ENCODE measurements at places on chromosomes 5 and 9.

DNA sequence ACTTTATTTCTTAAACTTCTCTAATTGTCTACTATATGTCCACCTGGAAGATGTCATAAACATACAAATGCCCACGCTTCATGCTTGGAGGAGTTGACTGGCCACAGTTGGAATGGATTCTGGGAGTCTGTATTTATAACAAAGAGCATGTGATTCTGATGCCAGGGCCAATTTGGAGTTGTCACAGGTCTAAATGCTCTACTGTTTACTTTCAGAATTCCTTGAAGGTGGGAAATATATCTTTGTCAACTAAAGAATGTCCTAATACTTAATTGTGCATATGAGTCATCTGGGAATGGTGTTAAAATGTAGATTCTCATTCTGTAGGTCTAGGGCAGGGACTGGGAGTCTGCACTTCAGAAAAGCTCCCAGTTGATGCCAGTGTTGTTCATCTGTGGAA, 196.1 kb downstream of the ANXA1 start:
- no peak for DNase-seq

- DNase-seq: no peak
Measured at GRCh38 chr5:82806513-82806912, 270.7 kb downstream of the TMEM167A start.

DNA sequence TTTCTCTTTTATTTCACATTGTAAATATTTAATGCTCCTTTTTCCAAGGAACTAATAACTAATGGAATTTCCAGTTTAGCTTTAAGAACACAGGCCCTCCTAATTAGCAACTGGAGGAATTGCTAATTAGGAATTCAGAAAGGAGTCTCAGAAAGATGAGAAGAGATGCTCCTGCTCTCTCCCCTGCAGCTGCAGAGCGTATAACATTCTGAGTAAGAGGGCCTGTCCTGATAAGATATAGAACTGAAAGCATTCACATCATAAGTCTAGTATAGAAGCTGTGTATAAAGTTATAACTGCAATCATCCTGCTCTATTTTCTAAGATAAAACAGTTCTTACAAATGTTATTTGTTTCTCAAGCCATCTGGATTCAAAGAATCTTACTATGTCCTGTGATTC, 83.2 kb downstream of the DTWD2 start:
- no peak for DNase-seq

DNA sequence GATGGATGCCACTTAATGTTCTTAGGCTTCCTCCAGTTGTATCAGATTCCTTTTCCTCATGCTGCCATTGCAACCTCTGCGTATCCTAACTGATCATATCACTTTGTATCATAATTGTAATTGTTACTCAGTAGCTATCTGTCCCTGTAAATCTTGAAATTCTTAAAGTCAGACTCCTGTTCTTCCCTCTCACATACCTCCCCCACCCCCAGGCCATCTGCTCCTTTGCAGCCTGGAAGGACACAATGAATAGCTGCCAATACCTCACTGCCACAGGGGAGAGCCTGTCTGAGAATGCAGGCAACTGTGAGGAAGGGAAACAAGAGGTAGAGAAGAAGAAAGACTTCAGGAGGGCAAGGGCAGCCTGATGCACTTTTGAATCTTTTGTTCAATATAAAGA, 228.5 kb downstream of the ENC1 start:
- no peak for DNase-seq

DNA sequence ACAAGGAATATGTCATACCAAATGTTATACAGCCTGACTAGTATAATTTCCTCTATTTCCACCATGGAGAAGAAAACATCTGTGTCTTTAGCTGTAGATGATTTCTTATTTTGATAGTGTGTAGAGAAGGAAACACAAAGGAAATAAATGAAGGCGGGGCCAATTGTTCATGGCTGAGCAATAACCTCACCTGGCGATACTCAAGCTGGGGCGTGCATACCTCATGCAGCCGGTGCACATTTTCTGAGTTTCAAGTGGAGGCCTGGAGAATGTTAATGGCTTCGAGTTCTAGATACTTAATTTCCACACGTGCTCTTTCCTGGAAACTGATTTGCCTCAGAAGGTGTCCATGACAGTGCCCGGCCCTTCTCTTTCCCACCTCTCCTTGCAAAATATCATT, 127.4 kb upstream of the TAF11L2 start:
- DNase-seq: no peak

- no peak for DNase-seq
Measured at GRCh38 chr5:40555886-40556285, 123.8 kb upstream of the PTGER4 start.

GRCh38 chr5:8053270-8053669, 184.3 kb downstream of the MTRR start:
- no peak for DNase-seq

DNA sequence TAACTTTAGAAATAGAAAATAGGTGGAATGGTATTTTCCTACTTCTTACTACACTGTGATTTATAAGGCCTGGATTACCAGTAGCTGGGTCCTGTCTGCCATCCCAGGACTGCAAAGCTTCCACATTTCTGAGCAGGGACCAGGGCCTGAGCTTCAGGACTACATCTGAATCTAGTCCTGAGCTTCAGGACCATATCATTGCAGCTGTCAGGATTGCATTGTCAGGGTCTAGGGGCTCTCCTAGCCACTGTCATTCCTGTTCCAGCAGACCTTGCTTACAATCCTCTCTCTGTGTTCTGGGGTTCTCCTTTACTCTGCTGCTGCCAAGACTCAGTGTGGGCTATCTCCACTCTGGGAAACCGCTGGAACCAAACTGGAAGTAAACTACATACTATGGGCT, 16.3 kb downstream of the RAB3C start:
- no peak for DNase-seq

- DNase-seq: no peak
Measured at GRCh38 chr9:128222026-128222425, 18.8 kb downstream of the DNM1 start.

GRCh38 chr5:6483880-6484382, 35.3 kb downstream of the UBE2QL1 start:
- DNase-seq: no peak

GRCh38 chr5:79886925-79887655, 104.0 kb downstream of the MTX3 start:
- no peak for DNase-seq

GRCh38 chr5:40601198-40601868, 78.4 kb upstream of the PTGER4 start:
- DNase-seq: no peak

- DNase-seq: peak; percentile 60
Measured at GRCh38 chr9:134325813-134326723, at the start of gene RXRA. RXRA (plus strand) TSS chr9:134326455; CDS start chr9:134326632, 177 bp downstream.

- no peak for DNase-seq
Measured at GRCh38 chr9:2874001-2874750, 30.3 kb upstream of the PUM3 start.

DNA sequence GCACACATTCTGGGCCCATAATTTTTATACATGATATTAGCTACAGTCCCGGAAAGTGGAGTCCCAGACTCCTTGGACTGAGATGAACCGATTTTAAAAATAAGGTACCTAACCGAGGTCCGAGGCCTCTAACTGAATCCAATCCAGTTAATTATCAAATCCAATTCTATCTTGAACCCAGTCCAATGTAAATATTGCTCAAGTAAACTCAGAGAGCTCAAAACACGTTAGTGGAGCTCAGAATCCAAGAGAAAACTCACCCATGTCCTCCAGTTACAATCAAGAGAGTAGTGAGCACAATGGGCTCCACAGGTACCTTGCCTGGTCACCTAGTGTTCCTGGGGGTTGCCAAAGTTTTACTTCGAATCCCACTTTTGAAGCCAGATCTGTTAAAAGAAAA, 37.9 kb upstream of the DIRAS2 start:
- DNase-seq: no peak

DNA sequence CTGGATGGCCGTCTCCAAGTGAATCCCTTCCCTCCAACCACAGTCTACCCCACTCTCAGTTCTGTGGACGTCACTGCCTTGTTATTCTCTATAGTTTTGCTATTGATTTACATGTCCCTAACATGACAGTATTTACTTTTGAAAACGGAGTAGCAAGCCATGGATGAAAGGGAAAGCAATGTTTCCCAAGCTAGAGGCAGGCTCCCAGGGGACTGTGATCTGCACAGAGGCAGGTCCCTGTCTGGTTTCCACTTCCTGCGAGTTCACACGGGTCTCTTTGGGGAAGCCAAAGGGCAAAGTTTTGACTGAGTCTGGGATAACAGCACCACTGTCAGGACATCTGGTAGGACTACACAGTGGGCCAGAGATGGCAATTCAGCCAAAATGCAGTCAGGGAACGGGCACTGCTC, 12.7 kb downstream of the C9orf153 start:
- no peak for DNase-seq

DNA sequence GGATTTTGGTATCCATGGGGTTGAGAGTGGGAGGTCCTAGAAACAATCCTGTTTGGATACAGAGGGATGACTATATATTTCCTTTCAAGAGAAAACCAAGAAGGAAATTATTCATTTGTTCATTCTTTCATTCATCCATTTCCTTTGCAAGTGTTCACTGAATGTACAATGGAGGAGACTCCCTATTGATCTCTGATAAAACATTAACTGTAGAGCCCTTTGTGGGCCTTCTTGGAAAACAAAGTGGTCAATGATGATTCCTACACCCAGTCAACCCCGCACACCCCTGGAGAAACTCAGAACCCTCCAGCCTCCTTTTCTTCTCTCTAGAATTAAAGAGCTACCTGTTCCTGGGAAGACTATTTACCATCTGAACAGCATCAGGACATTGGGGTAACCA, 247.3 kb downstream of the AUH start:
- DNase-seq: no peak

DNA sequence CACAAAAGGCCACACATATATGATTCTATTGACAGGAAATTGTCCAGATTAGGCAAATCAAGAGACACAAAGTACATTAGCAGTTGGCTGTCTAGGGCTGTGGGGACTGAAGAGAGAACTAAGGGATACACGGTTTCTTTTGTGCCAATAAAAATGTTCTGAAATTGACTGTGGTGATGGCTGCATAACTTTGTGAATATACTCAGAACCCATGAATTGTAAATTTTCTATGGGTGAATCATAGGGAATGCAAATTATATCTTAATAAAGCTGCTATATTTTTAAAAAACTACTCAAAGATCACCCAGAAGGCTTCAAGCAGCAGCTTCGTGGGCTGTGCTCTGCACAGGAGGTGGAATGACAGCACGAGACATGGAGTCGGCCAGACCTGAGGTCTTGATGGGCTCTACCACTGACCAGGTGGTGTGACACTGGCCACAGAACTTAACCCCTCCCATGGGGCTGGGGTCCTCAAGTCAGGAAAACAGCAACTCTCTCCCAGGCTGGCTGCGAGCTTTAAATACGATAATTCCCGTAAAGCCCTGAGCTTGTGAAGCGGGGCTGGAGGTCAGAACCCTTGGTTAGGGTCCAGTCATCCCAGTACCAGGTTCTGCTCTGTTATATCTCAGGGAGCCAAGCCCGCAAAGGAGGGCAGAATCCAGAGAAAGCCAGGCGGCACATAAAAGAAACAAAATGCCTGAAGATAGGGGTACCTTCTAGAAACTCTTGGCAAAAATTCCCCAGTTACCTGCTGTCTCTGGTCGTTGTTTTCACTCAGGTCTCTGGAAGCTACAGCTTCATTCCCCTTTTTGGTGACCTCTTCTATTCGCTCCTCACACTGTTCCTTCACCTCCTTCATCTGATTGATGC, 59.1 kb downstream of the GOLM1 start:
- no peak for DNase-seq

DNA sequence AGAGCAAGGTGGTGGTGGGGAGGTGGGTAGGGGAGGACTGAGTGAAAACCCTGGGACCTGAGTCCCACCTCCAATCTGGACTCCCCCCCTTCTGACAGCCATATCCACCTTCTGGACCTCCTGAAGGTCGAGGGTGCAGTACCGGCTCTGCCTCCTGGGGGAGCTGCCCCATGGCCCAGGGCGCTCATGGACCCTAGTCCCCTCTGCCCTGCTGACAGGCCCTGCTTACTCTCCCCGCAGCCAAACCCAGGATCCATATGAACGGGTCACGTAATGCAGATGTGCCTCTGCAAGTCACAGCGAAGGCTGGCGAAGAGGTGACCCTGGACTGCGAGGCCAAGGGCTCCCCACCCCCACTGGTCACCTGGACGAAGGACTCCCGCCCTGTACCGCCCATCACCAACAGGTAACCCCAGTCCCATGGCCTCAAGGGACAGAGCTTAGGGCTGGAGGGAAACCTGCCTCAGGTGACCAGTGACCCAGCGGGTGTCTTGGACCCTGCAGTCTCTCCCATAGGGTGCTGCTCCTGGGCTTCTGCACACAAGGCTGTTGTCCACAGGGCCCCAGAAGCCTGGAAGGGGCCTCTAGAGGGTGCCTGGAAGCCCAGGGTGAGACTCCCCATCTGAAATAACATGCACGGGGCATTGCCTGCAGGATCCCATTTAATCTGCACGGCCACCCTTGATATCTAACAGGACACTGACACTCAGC, 61.7 kb downstream of the HMCN2 start:
- DNase-seq: no peak

- no peak for DNase-seq
Measured at GRCh38 chr9:16026886-16027285, 474.0 kb downstream of the CCDC171 start.

DNA sequence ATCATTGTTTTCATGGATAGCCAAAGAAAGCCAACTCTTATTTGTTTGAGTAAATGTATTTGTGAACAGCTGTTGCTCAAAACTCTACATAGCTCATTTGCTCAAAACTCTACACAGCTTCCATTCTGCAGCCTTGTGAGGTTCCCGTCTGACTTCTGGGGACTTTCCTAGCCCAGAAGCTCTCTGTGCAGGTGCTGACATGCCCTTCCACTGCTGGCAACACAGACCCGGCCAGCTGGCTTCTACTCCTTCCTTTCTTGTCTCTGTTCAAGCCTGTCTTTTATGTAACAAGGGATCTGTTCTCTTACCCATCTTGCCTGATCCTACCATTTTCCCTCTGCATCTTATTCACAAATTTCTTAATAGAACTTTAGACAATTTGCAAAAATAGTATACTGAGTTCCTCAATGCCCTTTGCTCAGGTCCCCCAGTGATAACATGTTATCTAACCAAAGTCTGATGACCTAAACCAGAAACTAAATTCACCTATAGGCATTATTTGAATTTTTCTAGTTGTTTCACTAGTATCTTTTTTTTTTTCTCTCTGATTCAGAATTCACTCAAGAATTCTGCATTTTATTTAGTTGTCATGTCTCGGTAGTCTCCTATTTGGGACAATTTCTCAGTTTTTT, 556.5 kb upstream of the SEMA6A start:
- DNase-seq: no peak

- DNase-seq: no peak
Measured at GRCh38 chr9:2152966-2153629, 138.0 kb downstream of the SMARCA2 start.

GRCh38 chr5:134245101-134245604, 19.3 kb upstream of the PPP2CA start:
- no peak for DNase-seq

GRCh38 chr9:740221-740620, 101.3 kb upstream of the DMRT1 start:
- no peak for DNase-seq

- DNase-seq: no peak
Measured at GRCh38 chr5:168916266-168916665, 337.1 kb upstream of the PANK3 start.

- no peak for DNase-seq
Measured at GRCh38 chr5:15245913-15246312, 254.1 kb upstream of the FBXL7 start.

GRCh38 chr5:128534726-128535125, 3.3 kb downstream of the FBN2 start:
- no peak for DNase-seq

- no peak for DNase-seq
Measured at GRCh38 chr9:123411636-123412035, 55.6 kb downstream of the CRB2 start.

- DNase-seq: no peak
Measured at GRCh38 chr5:85646641-85647040, 971.1 kb upstream of the COX7C start.
